ENCODE measurements at places on chromosomes 7 and 10. TPM values are rescaled to one million over a fixed set of nuclear protein-coding genes. Genes with fewer than 3 reads are reported as not detected.

FHIP2A gene
- total RNA-seq: 10.9 TPM

POU6F2 gene
- total RNA-seq: 0.64 TPM

DNAJC12 gene
- total RNA-seq: 1.1 TPM

MRM2 gene
- 64.3 TPM for total RNA-seq

HTRA1 gene
- total RNA-seq: 2.4 TPM

OPN1SW gene
- total RNA-seq: not detected

DNA sequence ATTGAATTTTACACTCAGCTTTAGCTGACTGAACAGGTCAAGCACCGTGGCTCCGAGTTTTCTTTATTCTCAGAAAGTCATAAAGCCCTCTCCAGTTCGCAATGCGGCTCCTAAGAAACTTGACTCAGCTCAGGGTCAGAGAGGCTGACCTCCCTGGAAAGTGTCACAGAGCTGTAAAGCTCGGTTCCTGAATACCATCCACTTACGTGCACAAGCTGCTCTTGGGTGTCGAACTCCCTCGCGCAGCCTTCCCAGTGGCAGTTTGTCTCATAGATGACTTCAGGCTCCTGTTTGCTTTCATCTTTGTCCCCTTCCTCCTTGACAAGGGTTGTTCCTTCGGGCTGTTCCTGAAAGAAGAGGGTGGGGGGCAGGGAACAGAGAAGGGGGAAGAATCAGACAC, 213.7 kb downstream of the GLI3 start:
- DNase-seq: no peak

DNA sequence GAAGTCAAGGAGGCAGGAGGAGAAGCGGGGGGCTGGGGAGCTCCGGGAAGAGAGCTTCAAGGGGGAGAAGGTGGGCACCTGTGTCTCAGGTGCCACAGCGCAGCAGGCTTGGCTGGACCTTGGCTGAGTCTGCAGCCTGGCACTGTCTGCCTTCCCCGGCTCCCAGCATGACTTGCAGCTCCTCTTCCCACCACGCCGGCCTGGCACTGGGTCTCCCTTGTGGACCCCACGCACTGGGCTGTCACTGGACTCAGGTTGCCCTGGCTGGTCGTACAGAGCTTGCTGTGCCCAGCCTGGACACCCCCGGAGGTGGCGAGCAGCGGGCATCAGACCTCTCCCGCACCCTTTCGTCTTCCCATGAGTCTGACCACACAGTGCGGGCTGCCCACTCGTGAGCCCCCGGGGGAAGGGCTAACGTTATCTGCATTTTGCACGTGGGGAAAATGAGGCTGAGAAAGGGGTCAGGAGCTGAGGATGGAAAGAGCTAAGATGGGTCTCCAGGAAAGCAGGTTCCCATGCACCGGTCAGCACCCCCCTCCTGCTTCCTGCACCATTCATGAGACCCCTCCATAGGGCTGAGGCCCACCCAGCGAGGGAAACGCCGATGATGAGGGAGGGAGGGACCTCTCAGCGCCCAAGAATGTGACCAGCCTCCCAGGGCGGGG, 40.3 kb upstream of the PSMG3 start:
- no peak for DNase-seq

DNA sequence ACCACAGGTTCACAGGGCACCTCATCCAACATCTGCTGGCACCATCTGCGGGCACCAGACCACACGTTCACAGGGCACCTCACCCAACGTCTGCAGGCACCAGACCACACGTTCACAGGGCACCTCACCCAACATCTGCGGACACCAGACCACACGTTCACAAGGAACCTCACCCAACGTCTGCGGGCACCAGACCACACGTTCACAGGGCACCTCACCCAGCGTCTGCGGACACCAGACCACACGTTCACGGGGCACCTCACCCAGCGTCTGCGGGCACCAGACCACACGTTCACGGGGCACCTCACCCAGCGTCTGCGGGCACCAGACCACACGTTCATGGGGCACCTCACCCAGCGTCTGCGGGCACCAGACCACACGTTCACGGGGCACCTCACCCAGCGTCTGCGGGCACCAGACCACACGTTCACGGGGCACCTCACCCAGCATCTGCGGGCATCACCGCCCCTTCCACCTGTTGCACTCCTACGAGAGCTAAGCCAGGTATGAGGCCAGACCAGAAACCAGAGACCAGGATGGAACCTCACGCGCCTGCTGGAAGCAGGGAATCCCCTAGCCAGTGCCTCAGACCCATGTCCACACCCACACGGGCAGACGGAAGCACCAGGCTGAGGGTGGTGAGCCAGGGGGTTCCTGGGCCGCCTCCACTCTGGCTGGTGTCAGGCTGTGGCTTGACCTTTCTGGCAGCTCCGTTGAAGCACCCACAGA, 182.8 kb downstream of the MAD1L1 start:
- DNase-seq: no peak

- DNase-seq: no peak
Measured at GRCh38 chr7:22675917-22676343, 51.1 kb upstream of the IL6 start.

GRCh38 chr10:49609006-49609282, 1.2 kb upstream of the SLC18A3 start:
- DNase-seq: no peak

Data from Calu3 (cell line).